Natural killer cell (primary cell): ENCODE measurements at places on chromosomes 11 and 22.

DNA sequence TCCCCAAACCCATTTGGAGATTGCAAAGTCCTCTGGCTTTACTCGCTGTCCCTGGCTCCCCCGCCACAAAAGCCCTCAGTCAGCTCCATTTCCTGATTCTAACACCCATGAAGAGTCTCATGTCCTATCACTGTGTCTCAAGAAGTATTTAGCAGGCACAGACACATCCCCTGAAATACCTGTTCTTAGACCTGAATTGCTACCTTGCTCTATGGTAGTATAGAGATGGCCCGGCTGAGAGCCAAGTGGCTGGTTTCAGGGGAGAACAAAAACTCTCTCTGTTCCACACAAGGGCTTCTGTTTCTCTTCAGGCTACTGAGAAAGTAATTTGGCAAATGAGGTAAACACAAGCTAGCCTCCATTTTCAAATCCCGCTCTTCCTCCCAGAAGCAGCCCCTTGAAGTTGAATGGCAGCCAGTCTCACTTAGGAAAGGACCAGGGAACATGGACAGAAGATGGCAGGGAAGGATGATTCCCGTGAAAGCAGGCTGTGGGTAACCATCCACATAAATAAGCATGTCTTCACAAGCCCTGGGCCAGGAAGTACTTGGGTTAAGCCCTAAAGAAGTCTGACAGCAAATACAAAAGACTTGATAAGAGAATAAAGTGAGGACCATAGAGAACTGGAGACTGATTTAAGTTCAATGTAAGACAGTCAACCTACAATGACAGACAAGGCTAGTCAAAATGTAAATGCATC is 137.8 kb downstream of the C11orf58 start:
- H3K4me1 ChIP-seq, result no peaks in the 10 kb centered on the region
- DNase-seq, result no peak
- no peak overlapping the region for H3K4me3 ChIP-seq

DNA sequence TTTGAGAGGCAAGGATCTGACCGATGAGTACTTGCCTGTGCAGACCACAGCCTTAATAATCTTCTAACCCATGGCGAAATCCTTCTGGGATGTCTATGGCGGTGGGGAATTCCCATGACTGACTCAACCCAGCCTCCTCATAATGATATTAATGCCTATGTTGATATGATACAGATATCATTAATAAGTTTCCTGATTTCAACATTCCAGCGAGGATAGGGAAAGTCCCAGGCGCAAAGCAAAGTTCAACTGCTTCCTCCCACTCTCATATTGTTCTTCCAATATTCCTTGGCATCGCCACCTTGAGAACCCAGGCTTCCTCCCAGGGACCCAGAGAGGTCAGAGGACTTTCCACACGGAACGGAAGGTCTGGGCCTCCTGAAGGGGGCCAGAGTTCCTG is 110.3 kb upstream of the TMEM45B start:
- DNase-seq, result no peak
- no peaks in the 10 kb centered on the region for H3K27me3 ChIP-seq
- H3K4me1 ChIP-seq, result no peaks in the 10 kb centered on the region
- H3K36me3 ChIP-seq, result no peaks in the 10 kb centered on the region
- no peak overlapping the region for H3K27ac ChIP-seq

DNA sequence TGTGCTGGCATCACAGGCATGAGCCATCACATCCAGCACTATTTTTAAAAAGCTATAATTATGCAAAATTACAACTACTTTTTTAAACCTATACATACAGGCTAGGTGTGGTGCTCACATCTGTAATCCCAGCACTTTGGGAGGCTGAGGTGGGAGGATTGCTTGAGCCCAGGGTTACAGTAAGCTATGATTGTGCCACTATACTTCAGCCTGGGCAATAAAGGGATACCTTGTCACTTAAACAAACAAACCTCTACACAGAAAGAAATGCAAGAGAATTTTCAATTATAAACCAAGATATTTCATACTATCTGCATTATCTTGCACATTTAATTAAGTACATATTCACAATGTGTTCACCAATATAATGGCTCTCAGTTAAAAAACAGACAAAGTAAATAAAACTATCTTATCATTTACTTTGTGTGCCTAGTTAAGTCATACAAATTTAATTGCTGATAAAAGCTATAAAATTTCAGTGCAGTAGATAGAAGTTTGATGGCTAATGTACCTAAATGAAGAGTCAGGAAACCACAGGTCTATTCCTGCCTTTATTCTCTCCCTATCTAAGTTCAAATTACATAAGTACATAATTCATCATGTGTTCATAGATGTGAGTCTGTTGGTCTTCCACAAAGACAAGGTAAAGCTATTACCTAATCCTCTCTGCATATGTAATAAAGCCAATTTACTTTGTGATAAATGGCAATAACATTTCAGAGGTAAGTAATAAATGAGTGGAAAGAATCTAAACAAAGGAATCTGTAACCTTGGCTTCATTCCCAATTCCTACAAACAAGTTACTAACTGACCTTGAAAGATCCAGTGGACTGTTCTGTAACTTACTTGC is 9.0 kb upstream of the RDX start:
- no peak for DNase-seq
- no peaks in the 10 kb centered on the region for H3K4me1 ChIP-seq
- no peaks in the 10 kb centered on the region for H3K27me3 ChIP-seq
- H3K36me3 ChIP-seq, result no peaks in the 10 kb centered on the region

DNA sequence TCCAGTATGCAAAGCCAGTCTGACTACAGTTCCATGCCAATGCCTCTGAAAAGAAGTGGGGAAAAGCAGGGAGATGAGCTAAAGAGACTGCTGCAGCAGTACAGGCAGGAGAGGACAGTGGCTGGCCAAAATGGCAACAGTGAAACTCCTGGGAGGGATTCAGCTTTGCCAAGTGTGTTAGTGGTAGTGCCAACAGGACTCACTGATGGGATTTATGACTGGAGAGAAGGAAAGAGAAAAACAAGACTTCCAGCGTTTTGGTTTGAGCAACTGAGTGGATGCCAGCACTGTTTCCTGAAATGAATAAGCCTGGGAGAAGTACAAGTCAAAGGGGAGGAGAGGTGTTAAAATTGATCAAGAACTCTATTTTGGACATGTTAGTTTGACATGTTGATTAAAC is 80.9 kb downstream of the PLEKHA7 start:
- no peaks in the 10 kb centered on the region for H3K4me1 ChIP-seq
- no peak for DNase-seq
- no peaks in the 10 kb centered on the region for H3K27me3 ChIP-seq
- H3K27ac ChIP-seq, result no peak overlapping the region
- no peak overlapping the region for H3K4me3 ChIP-seq

- no peak for DNase-seq
- no peak overlapping the region for H3K4me3 ChIP-seq
- H3K27me3 ChIP-seq, result no peaks in the 10 kb centered on the region
- no peak overlapping the region for H3K27ac ChIP-seq
These were observed 98.2 kb upstream of the CHORDC1 start for GRCh38 chr11:90321018-90321417.
